ENCODE measurements at places on chromosomes 3 and 15.

DNA sequence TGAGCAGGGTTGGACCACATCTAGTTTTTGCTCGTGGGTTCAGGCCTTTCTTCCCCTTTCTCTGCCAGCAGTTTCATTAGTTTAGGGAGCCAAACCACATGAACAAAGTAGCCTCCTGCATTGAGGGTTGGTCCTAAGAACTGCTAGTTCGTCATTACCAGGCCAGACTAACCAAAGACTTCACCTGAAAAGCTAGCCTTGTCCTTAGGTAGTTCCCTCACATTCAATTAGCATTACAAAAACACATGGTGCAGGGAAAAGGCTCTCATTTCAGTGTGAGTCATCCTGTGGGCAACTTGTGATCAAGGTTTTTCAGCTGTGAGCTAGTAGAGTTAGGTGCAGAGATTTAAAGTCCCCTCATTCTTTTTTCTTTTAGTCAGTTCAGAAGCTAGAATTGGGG, 279.3 kb upstream of the CTNNB1 start:
- no peak overlapping the region for H3K27ac ChIP-seq
- no peaks in the 10 kb centered on the region for H3K36me3 ChIP-seq
- no peaks in the 10 kb centered on the region for H3K27me3 ChIP-seq

GRCh38 chr3:197329382-197329781, 31.0 kb upstream of the DLG1 start:
- H3K27ac ChIP-seq: no peak overlapping the region
- peaks cover 5% of the 10 kb centered on the region for H3K4me1 ChIP-seq
- no peak for DNase-seq
- H3K4me3 ChIP-seq: no peak overlapping the region
- H3K27me3 ChIP-seq: no peaks in the 10 kb centered on the region

DNA sequence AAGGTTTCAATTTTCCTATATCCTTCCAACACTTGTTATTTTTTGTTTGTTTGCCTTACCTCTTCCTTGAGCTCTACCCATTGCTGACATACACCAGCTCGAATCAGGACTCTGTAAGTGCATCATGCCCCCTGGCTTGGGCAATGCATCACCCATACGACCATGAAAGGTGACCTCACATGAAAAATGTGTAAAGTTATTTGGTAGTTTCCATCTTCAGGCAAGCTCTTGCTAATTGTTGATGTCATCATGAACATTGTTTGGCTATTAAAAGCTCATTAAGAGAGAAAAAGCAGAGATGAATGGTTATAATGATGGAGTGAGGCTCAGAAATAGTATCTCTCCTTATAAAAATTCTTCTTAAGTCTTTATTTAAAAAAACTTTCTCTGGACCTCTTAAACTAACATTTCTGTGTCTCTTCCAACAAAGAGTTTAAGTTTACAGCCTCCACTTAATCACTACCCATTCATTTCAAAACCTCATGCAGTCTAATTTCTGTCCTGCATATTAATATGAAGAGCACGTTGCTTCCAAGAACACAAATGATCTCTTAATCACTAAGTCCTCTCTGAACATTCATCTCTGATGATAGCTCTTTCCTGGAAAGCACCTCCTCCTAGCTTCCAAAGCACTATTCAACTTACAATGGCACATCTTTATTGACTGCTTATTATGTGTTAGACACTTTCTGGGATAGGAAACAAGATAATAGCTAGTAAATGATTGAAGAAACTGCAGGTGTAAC, 236.3 kb downstream of the NFKBIZ start:
- no peak for DNase-seq
- H3K4me3 ChIP-seq: no peak overlapping the region
- no peaks in the 10 kb centered on the region for H3K36me3 ChIP-seq
- H3K4me1 ChIP-seq: peaks cover 21% of the 10 kb centered on the region
- no peaks in the 10 kb centered on the region for H3K27me3 ChIP-seq

- no peak overlapping the region for H3K4me3 ChIP-seq
- H3K4me1 ChIP-seq: peaks cover 7% of the 10 kb centered on the region
- no peaks in the 10 kb centered on the region for H3K36me3 ChIP-seq
- peak; percentile 39 for DNase-seq
- H3K27me3 ChIP-seq: no peaks in the 10 kb centered on the region
- H3K27ac ChIP-seq: no peak overlapping the region
These were observed 19.4 kb downstream of the RBP1 start for GRCh38 chr3:139519998-139520737.

DNA sequence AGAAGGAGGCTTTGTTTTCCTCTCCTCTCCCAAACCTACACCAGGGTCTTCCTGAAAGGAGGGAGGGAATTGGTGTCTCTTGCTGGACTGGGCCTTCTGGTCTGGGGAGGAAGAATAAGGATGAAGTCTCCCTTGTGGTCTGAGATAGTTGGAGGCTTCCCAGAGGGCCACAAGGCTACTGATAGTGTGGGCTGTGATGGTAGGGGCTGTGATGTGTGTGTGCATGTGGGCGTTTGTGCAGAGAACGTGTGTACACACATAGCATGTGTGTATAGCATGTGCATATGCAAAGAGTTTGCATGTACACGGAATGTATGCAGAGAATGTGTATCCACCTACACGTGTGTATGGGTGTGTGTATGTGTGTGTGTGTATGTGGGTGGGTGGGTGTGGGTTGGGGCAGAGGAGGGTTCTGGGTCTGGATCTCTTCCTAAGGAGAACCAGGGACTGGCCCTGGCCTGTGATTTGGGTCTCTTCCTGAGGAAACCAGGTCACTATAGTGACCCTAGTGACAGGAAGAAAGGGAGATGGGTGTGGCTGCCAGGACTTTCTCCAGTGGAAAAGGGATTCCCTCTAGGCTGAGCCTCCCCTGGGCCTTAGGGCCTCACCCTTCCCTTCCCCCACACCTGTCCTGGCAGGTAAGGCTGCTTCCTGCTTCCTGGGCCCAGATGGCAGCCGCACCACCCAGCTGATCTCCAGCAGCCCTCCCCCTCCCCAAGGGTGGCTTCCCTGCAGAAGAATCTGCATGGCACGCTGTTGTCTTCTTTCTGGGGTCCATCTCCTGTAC, 1.7 kb downstream of the FLNB start:
- H3K4me1 ChIP-seq: peaks cover 63% of the 10 kb centered on the region
- no peak for DNase-seq
- H3K4me3 ChIP-seq: peak overlapping the region; percentile 68
- H3K36me3 ChIP-seq: peaks cover 38% of the 10 kb centered on the region
- H3K27ac ChIP-seq: no peak overlapping the region
- no peaks in the 10 kb centered on the region for H3K27me3 ChIP-seq

DNA sequence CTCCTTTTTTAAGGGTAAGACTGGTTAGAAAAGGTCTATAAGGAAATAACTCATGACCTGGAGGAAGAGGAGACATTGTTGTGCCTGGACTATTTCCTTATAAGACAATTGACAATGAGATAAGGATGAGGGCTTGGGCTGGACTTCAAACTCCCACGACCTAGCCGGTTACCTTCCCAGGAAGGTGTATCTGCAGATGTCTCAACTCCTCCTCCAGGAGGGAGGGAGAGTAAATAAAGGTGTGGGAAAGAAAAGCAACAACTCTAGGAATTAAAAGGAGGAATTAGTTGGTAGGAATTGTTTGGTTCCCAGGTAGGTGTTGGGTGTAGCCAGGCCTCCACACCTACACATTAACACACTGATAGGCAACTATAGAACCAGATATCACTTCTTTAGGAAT, 97.8 kb upstream of the TBL1XR1 start:
- no peak overlapping the region for H3K27ac ChIP-seq
- H3K27me3 ChIP-seq: no peaks in the 10 kb centered on the region
- no peaks in the 10 kb centered on the region for H3K4me1 ChIP-seq
- no peak overlapping the region for H3K4me3 ChIP-seq
- no peaks in the 10 kb centered on the region for H3K36me3 ChIP-seq

DNA sequence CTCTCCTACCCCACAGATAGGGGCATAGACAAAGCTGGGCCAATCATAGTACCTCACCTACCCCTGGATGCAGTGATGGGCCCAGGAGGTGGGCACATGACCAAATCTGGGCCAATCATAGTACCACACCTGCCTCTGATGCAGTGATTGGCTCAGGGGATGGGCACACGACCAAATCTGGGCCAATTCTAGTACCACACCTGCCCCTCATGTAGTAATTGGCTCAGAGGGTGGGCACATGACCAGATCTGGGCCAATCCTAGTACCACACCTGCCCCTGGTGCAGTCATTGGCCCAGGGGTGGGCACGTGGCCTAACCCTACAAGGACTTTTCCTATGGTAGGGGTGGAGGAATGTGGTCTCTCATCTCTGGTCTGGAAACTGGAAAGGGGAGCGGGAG, 56.9 kb upstream of the MEF2A start:
- H3K4me3 ChIP-seq: no peak overlapping the region
- H3K36me3 ChIP-seq: no peaks in the 10 kb centered on the region
- H3K4me1 ChIP-seq: peaks cover 11% of the 10 kb centered on the region
- H3K27me3 ChIP-seq: no peaks in the 10 kb centered on the region

DNA sequence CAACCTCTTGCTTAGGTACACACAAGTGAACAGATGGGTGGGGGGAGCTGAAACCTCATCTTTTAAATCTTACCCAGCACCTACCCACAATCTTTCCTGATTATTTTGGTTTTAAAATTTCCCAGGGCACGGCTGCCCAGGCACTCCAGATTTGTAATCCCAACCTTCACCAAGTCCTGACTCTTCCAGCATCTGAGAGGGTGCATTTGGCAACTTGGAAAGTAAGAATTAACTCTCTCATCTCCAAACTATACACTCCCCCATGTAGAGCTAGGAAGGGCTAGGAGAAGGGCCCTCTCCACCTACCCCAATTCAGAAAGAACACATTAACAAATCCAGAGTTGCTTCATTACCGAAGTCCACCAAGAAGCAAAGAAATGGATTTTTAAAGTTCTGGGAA, 41.7 kb upstream of the PRICKLE2 start:
- H3K4me3 ChIP-seq: peak overlapping the region; percentile 56
- no peaks in the 10 kb centered on the region for H3K27me3 ChIP-seq
- no peak for DNase-seq
- no peaks in the 10 kb centered on the region for H3K36me3 ChIP-seq
- peak overlapping the region; percentile 68 for H3K27ac ChIP-seq

DNA sequence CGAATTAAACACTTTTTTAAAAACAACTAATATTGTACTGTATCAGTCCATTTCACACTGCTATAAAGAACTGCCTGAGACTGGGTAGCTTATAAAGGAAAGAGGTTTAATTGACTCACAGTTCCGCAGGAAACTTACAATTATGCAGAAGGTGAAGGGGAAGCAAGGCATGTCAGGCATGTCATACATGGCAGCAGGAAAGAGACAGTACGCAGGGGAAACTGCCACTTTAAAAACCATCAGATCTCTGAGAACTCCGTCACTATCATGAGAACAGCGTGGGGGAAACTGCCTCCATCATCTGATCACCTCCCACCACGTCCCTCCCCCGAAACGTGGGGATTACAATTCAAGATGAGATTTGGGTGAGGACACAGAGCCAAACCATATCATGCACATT, 162.8 kb upstream of the TPM1 start:
- no peak overlapping the region for H3K27ac ChIP-seq
- no peak overlapping the region for H3K4me3 ChIP-seq
- no peak for DNase-seq
- H3K4me1 ChIP-seq: peaks cover 8% of the 10 kb centered on the region
- no peaks in the 10 kb centered on the region for H3K27me3 ChIP-seq
- no peaks in the 10 kb centered on the region for H3K36me3 ChIP-seq

GRCh38 chr3:48486952-48487351, 17.0 kb downstream of the SHISA5 start:
- no peaks in the 10 kb centered on the region for H3K36me3 ChIP-seq
- H3K4me3 ChIP-seq: no peak overlapping the region
- no peaks in the 10 kb centered on the region for H3K4me1 ChIP-seq
- no peak overlapping the region for H3K27ac ChIP-seq
- DNase-seq: no peak

DNA sequence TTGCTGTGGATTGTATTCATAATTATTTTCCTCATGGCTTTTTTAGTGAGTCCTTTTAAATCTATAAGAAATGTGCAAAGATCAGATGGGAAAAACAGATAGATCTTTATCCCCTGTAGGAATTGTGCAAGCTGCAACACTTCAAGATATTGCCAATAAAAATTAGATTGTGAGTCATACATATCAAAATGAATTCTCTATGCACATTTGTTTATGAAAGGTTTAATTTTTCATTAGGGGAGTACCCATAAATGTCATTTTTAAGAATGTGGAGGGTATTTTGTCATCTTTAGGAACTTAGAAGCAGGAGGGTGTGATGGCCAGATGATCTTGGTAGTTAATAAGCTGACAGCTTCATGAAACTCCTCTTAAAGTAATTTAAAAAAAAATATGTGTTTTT, 2.9 kb downstream of the PIAS1 start:
- DNase-seq: no peak
- H3K27ac ChIP-seq: no peak overlapping the region
- H3K4me1 ChIP-seq: peaks cover 16% of the 10 kb centered on the region
- H3K36me3 ChIP-seq: peaks cover 4% of the 10 kb centered on the region
- no peaks in the 10 kb centered on the region for H3K27me3 ChIP-seq

- peak; percentile 43 for DNase-seq
- no peaks in the 10 kb centered on the region for H3K27me3 ChIP-seq
- no peak overlapping the region for H3K4me3 ChIP-seq
- H3K4me1 ChIP-seq: peaks cover 46% of the 10 kb centered on the region
- H3K36me3 ChIP-seq: peaks cover 21% of the 10 kb centered on the region
- peak overlapping the region; percentile 30 for H3K27ac ChIP-seq
These were observed 16.7 kb downstream of the DCBLD2 start for GRCh38 chr3:98884675-98885371.

GRCh38 chr15:31305375-31305774, 21.3 kb upstream of the KLF13 start:
- no peaks in the 10 kb centered on the region for H3K36me3 ChIP-seq
- no peak overlapping the region for H3K27ac ChIP-seq
- no peak for DNase-seq
- H3K4me3 ChIP-seq: no peak overlapping the region
- H3K27me3 ChIP-seq: no peaks in the 10 kb centered on the region
